ENCODE measurements at places on chromosomes 4 and X.

DNA sequence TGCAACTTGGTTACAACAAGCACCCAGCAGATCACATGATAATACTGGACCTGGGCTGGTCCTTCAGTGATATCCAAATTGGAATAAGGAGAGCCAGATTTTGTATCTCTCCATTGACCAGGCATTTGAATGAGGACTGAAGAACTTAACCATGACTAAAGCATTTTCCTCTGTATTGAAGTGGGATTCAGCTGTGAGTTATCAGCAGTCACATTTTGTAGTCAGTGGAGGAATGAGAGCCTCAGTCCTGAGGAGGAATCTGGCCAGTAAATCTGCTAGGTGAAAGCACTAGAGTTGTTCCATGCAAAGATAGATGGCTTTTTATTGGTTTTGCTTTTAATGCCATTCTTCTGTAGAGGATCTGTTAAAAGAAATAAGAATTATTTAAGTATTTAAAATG lies 1506.0 kb downstream of the PCDH7 start:
- no peak for DNase-seq

DNA sequence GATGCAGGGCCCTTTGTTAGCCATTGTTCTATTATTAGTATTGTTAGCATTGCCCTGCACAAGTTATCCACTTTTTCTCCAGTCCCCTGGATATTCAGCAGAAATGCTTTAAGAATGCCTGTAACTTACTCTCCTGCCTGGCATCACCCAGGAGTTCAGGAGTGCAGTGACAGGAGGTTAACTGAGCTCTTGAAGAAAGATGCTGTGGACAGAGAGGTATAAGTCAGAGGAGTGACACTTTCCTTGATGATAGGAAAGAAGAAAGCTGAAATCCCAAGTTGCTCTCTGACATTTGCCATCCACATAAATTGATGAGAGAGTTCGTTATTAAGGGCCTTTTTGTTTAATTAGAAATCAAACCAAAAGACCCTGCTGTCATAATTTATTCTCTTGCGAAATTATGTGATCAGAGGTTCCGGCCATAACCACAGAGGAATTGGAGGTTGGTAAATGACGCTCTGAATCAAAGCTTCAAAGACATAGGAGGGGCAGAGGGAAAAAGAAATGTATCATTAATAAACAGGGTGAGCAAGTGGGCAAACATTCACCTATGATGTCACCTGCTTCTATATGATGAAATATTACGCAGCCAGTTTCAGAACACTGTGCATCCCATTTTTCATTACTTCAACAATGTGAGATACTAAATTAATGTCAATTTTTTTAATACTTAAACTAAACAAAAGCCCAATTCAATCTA lies 230.2 kb upstream of the JADE1 start:
- no peak for DNase-seq

DNA sequence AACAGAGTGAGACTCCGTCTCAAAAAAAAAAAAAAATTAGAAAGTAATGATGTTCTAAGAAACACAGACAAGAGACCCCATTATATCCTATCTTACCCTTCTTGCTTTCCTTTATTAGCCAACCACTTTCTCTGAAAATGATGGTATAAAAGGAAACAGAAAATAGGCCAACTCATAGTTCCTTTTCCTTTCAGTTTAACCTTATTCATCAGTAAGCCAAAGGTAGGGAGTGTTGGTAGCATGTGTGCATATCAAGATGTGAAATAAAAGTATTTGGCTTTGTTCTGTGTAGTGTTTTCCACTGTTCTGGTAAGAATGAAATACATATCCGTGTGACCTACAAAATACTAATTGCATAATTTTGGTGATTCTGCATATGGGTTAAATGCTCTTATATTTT lies 266.6 kb downstream of the ZNF674 start:
- DNase-seq = no peak

- peak; percentile 2 for DNase-seq
Measured at GRCh38 chr4:183011213-183011907, 87.7 kb upstream of the WWC2 start.

- DNase-seq = peak; percentile 65
Measured at GRCh38 chrX:136170139-136170800, 22.9 kb downstream of the FHL1 start.

- DNase-seq = no peak
Measured at GRCh38 chrX:128754130-128754529, 701.9 kb upstream of the ACTRT1 start.

DNA sequence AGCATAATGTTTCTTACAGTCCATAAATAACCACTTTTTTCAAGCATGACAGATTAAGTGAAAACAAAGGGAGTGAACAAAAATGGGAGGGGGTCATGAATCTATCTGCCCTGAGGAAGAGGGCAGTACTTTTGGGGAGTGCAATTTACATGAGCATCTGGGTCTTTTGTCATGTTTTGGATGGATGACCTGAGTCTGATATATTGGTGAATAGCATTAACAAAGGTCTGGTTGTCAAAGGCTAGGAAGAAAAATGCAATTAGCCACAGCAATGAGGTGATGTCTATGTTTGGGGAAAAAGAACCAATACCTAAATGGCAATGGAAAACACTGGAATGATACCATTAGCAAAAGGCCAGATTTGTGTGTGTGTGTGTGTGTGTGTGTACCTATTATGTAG lies 15.1 kb upstream of the MAD2L1 start:
- DNase-seq = no peak

DNA sequence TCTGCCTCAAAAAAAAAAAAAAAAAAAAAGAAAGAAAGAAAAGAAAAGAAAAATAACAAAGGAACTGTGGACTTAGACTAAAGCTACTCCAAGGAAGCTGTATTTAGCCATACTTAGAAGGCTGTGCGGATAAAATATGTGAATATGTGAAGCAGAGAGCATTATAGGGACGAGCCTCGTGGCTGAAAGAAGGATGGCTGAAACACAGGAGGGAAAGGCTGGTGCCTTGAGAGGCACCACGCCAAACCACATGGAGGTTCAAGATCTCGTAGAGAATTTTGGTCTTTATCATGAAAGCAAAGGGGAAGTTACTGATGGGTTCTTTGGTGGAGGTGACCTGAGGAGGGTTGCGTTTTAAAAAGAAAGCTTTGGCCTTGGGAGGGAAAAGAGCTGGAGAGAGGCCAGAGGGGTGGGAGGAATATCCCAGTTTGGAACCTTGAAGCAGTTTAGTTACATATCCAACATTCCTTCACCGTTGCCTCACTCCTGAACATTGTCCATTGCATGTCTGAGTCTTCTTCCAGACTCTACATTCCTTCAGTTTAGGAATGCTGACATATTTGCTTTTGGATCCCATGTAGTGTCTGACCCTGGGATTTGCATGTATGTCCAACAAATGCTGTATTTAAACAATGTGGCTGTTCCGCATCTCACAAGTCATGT lies 82.5 kb downstream of the CPE start:
- peak; percentile 74 for DNase-seq

DNA sequence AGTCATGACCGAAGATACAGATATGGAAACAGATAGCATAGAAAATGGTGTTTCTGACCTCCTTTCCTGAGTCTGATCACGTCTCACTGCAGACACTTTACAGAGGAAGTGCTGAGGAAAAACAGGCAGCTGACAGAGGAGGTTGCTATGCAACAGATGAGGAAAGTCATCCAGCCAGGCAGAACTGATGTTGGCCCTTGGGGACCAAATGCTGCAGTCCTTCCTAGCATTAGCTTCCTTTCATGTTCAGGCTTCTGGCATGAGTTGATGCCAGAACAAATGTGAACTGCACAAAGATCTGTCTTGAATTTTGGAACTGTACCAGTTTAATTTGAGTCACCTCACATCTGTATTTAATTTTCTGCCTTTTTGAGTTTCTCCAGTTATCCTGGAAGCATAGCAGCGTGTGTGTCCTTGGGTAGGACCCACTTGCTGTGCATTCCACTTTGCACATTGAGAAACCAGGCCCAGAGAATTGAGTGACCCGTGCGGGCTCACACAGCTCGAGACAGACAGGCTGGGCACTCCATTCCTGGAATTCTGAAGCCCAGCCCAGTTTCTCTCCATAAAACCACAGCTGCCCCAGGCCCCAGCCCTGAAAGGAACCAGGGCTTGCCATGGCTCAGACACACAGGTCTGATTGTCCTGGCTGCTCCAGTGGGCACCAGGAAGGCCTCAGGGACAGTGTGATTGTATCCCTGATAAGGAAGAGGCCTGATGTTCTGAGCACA lies 1.4 kb upstream of the MAGED1 start:
- peak; percentile 77 for DNase-seq

- DNase-seq = no peak
Measured at GRCh38 chr4:64882311-64883086, 473.2 kb upstream of the TECRL start.

- DNase-seq = no peak
Measured at GRCh38 chr4:10577508-10578426, 106.8 kb downstream of the CLNK start.

DNA sequence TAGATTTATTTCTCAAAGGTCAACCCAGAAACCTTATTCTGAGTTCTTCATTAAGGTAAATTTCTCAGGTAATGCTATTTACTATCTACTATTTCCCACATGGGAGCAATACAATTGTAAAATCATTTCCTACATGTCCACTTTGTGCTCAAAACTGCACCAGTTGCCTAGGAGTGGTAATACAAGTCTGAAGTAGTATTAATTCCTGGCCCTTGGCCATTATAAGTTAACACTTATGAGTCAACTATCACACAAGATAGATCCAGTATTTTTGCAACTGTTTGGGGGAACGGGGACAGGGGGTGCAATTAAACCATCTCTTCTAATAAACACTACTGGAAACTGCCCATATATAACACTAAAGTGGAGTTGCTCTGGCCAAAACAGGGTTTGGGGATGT lies 48.9 kb downstream of the ACSL4 start:
- peak; percentile 8 for DNase-seq

- DNase-seq = no peak
Measured at GRCh38 chrX:148960060-148960459, 459.6 kb downstream of the AFF2 start.

DNA sequence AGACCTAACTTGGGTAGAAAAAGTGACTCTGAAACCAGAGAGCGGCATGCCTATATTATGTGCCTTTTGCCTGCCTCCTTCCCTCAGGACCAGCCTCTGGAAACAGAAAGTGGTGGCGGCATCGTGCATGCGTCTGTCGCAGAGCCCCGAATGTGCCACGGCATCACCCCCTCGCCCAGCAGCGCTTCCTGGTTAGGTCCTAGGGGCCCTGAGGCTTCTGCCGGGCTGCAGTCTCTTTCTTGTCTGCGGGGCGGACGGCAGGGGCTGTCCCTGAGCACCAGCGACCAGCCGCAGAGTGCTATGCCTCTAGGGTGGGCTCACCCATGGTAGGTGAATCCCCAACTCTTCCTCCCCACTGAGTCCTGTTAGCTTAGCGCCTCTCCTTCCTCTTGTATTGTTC lies 68.7 kb downstream of the VSIG4 start:
- DNase-seq = no peak

GRCh38 chr4:128951316-128951715 lies 141.8 kb downstream of the JADE1 start:
- DNase-seq = peak; percentile 14

DNA sequence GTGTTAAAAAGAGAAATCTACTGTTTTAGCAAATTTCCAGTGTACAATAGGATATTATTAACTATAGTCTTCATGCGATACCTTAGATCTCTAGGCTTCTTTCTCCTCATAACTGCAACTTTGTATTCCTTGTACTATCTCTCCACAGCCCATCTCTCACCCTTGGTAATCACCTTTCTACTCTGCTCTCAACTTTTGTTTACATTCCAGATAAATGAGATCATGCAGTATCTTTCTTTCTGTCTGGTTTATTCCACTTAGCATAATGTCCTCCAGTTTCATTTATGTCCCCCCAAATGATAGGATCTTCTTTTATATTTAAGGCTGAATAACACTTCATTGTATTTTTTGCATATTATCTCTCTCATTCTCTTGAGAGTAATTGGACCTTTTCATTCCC lies 165.5 kb downstream of the HS3ST1 start:
- DNase-seq = no peak

- no peak for DNase-seq
Measured at GRCh38 chr4:8737075-8737474, 134.6 kb downstream of the HMX1 start.

GRCh38 chr4:156472624-156473023 lies 499.0 kb downstream of the PDGFC start:
- DNase-seq = no peak

DNA sequence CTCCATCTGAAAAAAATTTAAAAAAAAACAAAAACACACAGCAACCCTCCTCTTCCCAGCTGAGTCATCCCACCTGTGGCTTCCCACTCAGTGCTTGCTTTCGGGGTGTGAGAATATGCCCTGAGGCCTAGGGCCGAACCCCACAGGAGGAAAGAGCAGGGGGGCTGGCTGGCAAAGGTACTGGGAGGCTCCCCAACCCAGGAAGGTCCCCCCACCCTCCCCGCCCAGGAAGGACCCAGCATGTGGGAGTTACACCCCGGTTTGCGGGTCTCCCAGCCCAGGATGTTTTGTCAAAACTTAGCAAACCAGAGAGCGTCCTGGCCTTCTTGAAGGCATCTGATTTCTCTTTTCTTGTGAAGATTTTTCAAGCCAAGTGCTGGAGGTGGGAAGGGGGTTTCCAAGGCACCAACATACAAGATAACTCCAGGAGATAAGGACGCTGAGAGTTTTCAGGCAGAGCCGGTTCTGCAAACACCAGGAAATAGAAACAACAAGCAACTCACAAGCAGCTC lies 25.7 kb upstream of the CSF2RA start:
- no peak for DNase-seq

GRCh38 chrX:10617999-10618351 lies 2.4 kb downstream of the MID1 start:
- DNase-seq = peak; percentile 49

GRCh38 chr4:93865650-93866049 lies 37.1 kb downstream of the ATOH1 start:
- DNase-seq = no peak

DNA sequence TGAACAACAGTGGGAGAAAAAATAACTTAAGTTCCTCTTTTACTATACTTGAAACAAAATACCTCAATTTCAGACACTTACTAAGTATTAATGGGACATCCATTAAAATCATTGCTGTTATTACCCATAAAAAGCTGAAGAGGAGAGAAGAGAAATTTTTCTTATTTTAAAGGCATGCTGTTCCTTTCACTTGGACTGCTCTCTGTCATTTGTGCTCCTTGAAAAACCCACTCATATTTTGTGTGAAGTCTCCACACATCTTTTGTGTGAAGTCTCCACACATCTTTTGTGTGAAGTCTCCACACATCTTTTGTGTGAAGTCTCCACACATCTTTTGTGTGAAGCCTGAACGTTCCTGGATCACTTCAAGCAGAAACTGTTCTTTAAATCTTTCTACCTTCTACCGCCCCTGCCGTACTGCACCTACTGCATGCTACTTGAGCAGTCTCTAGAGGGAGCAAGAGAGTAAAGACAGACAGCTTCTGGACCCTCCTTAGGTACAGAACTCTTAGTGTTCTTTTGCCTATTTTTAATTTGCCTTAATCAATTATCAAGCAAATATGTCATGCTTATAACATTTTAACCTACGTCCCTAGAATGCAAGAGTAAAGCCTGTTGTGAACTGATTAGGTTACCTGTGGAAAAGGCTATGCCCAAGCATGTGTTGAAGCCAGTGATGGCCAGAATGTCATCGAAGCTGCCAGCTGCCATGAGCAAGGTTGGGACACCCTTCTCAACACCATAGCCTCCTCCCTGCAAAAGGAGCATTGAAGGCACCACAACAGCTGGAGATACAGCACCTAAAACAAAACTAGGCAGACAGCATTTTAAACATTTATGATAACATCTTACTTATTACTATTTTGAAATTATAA lies 27.1 kb upstream of the SLC9B1 start:
- peak; percentile 49 for DNase-seq
